ENCODE measurements at places on chromosomes 3 and 15. TPM values are rescaled to one million over a fixed set of nuclear protein-coding genes. Genes with fewer than 3 reads are reported as not detected.

GRCh38 chr15:81723701-81724100, 322.1 kb downstream of the MEX3B start:
- no peak for DNase-seq
- H3K36me3 ChIP-seq, result no peaks in the 10 kb centered on the region
- no peaks in the 10 kb centered on the region for H3K4me1 ChIP-seq
- no peaks in the 10 kb centered on the region for H3K27me3 ChIP-seq
- no peak overlapping the region for H3K27ac ChIP-seq

DNA sequence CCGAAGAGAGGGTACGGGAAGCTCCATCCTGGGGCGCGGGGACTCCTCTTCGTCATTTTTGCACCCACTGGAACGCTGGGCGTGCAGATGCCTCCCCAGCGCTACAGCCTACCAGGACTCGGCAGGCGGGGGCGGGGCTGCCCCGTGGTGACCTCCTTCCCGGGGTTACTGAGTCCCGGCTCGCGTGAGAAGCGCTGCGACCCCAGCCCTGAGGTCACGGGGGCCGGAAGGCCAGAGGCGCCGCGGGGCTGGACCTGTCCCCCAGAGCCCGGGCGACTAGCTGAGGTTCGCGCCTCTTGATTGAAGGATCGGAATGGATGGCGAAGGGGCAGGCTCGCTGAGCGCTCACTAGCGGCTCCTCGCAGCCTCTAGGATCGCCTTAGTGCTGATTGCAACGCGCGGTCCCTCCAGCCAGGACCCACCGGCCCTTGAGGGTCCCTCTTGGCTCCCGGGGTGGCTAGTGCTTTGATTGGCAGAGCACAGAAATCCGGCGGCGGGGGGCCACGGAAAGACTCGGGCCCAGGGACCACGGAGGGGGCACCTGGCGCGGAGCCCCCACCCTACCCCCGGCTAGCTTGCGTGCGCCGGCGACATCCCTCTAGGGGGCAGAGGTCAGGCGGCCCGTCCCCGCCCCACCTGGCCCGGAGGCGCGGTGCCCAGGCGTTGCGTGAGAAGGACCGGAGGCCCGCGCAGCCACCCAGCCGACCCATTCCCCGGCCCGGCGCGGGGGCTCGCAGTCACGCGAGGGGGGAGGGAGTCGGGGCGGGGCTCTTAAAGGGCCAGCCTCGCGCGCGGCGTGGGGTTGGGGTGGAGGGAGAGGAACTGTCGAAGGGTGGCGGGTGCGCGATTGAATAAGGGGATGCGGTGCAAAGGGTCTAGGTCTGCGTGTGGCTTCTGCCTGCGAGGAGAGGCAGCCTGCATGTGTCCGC, 781 bp upstream of the CYP1A1 start:
- peaks cover 15% of the 10 kb centered on the region for H3K4me1 ChIP-seq
- no peaks in the 10 kb centered on the region for H3K36me3 ChIP-seq
- no peak overlapping the region for H3K27ac ChIP-seq
- peak overlapping the region; percentile 48 for H3K4me3 ChIP-seq
- peak; percentile 61 for DNase-seq
- H3K27me3 ChIP-seq, result peaks cover 60% of the 10 kb centered on the region

The CRTC3 gene
- total RNA-seq, result 26.2 TPM

The CHRFAM7A gene
- total RNA-seq, result 0.56 TPM

The NPAP1 gene
- total RNA-seq, result not detected

The CXCR6 gene
- total RNA-seq, result 0.72 TPM

The TGM5 gene
- total RNA-seq, result not detected

The PRTG gene
- total RNA-seq, result 0.46 TPM

Measured in heart right ventricle (tissue), 16 donors.